ENCODE measurements at places on chromosomes 6 and 20.

DNA sequence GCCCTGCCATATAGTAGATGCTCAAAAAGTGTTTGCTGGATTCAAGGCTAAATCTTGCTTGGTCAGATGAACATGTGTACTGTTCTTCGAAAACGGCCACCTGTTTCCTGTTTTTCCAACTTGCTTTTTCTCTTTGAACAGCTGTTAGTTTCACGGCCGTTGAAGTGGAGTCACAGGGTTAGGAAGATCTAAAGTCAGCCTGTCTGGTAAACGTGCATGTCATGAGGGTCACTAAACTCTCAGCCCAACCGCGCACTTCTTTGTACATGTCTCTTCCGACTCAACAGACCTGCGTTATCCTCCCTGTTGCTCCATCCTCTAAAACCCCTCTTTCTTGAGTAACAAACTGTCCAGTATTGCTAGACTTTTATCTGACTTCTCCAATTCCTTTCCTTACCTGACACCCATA lies 93.2 kb upstream of the MAN1A1 start:
- peak; percentile 17 for DNase-seq

GRCh38 chr6:16769131-16769985 lies 8.1 kb upstream of the ATXN1 start:
- peak; percentile 85 for DNase-seq

GRCh38 chr20:14838663-14839628 lies 501.5 kb upstream of the FLRT3 start:
- DNase-seq, result no peak

DNA sequence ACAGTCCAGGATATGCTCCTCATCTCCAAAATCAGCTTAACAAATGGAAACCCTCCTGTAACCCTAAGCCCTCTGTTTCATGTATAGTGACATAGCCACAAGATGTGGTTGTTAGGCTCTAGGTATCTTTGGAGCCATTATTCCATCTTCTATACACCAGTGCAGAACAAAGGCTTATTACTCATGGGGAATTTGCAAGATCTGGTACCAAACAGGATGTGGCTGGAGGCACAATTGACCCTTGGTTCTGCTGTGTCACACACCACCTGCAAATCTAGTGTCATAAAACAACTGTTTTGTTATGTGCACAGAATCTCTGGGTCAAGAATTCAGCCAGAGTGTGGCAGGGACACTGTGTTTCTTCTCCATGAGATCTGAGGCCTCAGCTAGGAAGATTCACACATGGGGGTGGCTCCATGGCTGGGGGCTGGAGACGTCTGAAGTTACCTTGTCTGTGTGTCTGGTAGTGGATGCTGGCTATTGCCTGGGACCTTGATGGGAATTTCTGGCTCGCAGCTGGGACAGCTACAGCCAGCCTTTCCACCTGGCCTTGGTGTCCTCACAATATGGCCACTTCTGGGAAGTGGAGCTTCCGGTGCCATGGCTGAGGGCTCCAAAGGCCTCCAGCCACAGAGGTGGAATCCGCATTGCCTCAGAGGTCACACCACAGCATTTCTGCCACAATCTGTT lies 369.9 kb downstream of the CDH26 start:
- no peak for DNase-seq

DNA sequence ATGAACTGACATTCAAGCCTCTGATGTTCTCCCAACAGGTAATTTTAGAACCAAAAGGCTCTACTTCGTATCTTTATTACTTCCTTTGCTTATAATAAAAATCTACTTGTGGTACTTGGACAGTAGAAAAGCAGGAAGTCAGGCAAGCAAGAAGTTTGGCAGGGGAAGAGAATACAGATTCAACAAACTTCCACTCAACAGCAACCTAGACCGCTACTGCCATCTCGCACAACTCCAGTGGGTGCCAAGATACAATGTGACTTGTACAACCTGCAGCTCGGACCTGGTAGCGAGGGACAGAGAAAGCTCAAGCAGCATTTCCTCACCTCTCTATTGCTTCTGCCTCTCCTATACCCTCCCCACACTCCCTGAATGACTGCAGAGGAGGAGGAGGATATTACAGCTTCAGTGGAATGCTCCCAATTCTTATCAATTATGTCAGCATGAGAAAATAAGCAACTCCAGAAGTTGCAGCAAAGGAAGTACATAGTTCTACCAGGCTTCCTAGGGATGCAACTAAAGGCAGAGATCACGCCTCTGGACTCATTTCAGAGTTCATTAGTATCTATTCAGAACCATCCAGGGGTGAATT lies 76.5 kb downstream of the MBOAT1 start:
- DNase-seq, result no peak

DNA sequence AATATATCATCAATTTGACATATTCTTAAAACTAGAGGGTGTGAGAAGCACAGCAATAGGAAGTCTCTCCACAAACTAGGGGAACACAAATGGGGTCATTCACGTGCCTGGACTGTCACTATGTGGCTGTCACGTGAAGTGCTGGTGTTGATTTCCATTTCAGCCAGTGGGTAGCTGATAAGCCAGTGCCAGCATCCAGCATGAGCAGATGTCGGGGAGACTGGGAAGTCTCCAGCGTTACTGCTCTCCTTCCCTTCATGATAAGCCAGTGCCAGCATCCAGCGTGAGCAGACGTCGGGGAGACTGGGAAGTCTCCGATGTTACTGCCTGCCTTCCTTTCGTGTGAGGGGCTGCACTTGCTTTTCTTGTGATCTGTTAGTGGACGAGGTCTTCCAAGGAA lies 5.6 kb upstream of the SLC17A9 start:
- DNase-seq, result no peak

GRCh38 chr6:93624408-93624807 lies 205.0 kb upstream of the EPHA7 start:
- no peak for DNase-seq

- DNase-seq, result no peak
Observed at GRCh38 chr6:152575161-152575560, 62.0 kb downstream of the SYNE1 start.

- no peak for DNase-seq
Observed at GRCh38 chr6:29947077-29947980, 5.0 kb downstream of the HLA-A start.

GRCh38 chr6:148463671-148464070 lies 121.0 kb downstream of the SASH1 start:
- DNase-seq, result no peak

DNA sequence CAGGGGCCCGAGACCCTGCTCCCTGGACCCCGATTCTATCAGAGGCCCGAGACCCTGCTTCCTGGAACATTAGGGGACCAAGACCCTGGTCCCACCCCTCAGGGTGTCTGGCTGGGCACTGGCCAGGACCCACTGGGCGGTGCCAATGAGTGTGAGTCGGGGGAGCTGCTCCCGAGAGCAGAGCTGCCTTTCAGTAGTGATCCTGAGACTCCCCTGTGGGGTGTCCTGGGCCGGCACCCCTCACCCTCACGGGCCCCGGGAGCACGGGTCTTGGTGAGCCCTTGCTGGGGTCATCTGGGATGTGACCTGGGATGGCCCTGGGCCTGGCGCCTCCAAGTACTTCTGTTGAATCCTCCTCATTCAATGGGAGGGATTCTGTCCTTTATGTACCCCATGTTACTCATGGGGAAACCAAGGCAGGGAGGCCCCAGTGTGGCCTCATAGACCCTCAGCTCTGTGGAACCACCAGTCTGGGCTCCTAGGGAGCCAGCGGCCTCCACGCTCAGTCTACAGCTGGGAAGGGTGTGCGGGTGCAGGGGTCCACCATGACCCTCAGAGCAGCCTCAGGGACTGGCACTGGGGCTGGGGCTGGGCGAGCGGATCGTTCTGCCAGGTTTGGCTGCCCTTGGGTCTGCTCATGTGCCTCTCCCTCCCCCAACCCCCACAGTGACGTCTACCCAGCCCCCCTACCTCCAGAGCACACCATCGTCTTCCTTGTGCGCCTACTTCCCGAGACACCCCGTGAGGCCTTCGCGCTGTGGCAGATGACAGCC lies 25.6 kb downstream of the COL20A1 start:
- no peak for DNase-seq

DNA sequence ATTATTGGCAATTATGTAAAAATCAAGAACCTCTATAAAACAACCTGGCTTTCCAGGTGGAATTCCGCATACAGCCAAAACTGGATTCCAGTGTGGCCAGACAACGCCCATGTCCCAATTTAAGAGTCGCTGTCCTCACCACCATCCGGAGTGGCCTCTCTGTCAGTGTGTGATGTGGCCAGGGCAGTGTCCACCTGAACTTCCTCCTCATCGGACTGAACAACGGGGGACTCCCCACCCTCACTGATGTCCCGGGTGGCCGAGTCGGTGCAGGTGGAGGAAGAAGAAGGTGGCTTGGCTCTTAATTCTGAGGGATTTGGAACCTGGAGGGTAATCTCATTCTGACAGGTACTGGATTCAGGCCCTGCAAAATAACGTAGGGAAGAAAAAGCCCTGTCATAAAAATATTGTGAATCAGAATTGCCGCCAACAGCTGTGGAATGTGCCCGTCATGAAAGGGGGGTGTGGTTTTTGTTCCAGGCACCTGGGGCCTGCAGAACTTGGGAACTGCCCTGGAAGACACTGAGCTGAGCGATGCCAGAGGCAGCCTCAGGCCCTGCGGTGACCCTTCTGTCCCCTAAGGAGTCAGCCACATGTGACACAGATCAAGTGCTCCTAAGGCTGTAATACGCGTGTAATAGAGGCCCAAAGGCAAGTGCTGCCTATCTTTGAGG lies 139.8 kb downstream of the DTNBP1 start:
- no peak for DNase-seq

GRCh38 chr6:134908906-134909516 lies 40.9 kb downstream of the ALDH8A1 start:
- DNase-seq, result peak; percentile 8

DNA sequence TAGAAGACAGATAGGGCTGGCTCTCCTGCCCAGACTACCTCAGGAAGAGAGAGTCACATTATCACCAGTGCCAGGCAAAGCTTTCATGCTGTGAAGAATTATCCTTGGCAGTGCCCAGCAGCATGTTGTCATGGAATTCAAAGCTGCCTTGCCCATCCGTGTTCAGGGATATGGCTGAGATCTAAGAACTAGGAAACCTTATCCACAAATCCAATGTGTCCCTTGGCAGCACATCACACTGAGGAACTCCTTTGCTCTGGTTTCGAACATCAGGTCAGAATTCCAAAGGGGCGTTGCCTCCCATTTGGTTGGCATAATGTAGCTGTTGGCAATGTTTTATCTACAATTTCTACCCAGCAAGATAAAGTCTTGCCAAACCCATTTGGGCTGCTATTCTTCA lies 52.7 kb downstream of the ADGRF1 start:
- no peak for DNase-seq

GRCh38 chr6:17494919-17495318 lies 101.5 kb downstream of the CAP2 start:
- DNase-seq, result no peak

DNA sequence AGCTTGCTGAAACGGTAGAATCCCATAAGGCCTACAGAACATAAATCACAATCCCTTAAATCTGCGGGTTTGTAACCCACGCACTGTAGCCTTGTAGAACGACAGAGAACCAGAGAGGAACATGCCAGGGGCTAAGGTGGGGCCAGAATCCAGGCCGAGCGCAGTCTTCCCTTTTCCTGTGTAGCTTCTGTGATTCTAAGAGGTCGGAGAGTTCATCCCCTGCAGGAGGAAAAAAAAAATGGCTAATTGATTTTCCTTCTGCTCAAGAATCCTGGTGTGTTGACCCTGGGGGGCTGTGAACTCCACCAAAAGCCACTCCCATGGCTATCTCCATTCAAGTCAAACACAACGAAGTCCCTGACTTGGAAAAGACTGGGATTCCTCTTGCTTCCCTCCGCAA lies 96.3 kb downstream of the SPTLC3 start:
- no peak for DNase-seq

DNA sequence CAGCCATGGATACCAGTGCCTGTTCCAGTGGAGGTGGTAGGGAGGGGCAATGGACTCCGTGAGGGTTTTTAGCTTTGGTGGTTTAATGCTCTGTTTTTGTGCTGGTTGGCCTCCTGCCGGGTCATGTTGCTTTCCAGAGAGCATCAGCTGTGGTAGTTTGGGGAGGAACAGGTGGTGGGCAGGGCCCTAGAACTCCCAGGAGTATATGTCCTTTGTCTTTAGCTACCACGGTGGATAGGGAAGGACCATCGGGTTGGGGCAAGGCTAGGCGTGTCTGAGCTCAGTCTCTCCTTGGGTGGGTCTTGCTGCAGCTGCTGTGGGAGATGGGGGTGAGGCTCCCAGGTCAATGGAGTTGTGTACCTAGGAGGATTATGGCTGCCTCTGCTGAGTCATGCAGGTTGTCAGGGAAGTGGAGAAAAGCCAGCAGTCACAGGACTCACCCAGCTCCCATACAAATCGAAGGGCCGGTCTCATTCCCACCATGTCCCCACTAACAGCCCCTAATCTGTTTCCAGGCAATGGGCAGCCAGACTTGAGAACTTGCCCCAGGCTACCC lies 38.9 kb downstream of the MRAP2 start:
- no peak for DNase-seq

GRCh38 chr6:46757214-46757596 lies 10.5 kb downstream of the ANKRD66 start:
- DNase-seq, result no peak

- DNase-seq, result no peak
Observed at GRCh38 chr6:33168284-33168601, 24.0 kb downstream of the COL11A2 start.

- no peak for DNase-seq
Observed at GRCh38 chr6:145841668-145842067, 27.1 kb upstream of the FBXO30 start.

DNA sequence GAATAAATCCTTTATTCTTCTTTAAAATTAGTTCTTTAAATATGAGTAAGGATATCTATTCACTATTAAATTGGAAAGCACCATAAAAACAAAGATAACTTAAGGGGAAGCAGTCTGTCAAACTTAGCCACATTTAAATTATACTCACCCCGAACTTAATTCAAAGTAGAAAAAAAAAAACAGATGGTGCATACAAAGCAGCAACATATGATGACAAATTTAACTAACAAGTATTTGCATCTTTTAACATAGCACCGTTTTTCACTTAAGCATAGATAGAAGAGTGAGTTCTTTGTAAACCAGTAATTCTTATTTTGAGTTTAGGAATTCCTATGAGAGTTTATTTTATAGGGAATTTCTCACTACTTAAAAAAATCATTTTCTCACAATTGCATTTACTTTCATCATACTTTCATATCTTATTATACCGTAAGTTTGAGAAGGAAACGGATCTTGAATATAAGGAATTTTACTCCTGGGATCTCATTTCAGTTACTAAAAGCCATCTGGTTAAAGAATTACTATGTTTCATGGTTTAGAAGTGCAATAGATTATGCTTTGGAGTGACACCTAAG lies 828.2 kb upstream of the MAP3K7 start:
- DNase-seq, result no peak

DNA sequence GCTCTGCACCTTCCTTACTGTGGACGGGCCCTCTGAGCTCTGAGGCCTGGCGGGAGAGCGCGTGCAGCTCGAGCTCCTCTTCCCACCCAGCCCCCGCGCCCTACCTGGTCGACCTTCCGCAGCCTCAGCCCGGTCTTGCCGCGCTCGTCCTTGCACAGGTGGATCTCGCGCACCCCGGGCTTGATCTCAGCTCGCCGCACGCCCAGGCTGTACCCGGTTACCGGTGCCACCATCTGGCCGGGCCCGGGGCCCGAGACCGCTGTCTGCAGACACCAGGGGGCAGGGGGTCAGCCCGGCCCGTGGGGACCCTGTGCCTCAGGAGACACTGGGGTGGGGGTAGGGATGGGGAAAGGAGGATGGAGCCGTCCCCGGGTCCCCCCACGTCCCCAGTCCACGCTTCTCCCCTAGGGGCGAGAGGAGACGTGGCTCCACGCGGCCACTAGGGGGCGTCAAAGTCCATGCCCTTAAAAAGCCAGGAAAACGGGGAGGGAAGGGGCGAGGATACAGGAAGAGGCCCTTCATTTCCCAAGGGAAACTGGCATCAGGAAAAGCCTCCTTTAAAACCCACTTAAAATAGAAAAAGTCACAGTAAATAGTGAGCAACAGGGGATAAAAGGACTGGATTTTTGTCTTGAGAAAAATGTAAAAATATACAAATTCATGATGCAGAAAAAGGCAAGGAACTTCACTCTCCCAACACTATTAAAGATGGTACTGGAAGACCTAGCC lies 15.5 kb downstream of the SDCBP2 start:
- DNase-seq, result peak; percentile 56
